ENCODE measurements at places on chromosomes 5 and 9.

DNA sequence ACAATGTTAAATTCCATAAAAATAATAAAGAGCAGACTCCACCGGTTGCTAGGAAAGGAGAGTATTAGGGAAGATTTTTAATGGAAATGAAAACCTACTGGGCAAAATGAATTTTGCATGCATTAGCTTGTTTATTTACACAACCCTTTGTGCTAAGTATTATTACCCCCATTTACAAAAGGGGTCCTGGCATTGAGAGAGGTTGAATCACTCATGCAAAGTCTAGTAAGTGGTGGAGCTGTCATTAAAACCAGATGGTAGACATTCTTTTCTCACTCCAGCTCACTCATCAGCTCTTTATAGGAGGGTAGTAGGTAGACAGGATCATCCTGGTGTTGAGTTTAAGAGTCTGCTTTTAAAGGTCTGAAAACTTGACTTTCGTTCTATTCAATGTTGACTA is 395.1 kb downstream of the PLK2 start:
- DNase-seq: no peak

GRCh38 chr5:132456296-132456986 is 34.1 kb downstream of the IRF1 start:
- peak; percentile 80 for DNase-seq

- no peak for DNase-seq
Measured at GRCh38 chr9:16848179-16848578, 22.3 kb downstream of the BNC2 start.

DNA sequence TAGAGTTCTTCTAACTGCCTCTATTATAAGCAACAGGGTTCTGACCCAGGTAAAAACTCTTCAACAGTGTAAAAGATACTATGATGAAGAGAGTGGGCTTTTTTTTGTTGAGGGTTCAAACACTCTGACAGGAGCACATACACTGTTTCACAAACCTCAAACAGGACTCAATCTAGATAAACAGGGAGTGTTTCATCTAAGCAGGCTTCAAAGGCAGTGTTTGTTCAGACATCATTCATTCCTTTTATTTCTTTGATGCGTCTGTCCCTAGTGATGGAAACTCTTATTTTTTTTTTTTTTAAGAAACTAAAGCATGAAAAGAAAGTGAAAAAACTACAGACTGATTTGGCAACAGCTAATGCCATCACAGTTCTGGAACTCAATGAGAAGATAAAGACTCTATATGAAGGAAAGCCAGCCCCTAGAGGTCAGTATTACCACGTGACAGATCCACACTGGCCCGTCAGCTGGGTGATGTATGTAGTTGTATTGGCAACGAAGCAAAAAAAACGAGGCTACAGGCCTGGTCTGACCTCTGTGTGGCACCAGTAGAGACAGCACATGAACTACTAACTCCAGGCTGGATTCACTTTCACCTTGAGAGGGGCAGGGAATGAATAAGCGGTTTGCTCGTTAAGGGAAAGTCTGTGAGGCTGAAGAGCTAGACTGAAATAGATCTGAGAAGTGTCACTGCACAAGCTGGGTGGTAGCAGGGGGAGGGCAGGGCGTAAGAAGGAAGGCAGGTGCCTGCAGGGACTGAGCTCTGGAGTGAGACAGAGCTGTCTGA is 172.2 kb downstream of the CCDC192 start:
- DNase-seq: peak; percentile 37

DNA sequence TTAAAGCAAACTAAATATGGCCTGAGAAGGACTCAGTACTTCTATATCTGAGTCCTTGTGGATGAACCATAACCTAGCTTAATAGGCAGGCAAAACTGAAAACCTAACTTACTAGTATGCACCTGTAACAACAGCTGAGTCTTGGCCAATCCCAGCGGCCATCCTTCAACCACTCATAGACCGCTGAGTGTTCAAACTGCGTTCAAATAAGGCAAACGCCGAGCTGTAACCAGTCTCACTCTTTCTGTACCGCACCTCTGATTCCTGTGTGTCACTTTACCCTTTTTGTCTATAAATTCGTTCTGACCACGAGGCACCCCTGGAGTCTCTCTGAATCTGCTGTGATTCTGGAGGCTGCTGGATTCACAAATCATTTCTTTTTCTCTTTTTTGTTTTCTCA is 170.5 kb downstream of the COL23A1 start:
- no peak for DNase-seq

GRCh38 chr5:173832386-173832785 is 55.8 kb upstream of the CPEB4 start:
- DNase-seq: no peak

GRCh38 chr9:130672933-130673615 is 8.7 kb downstream of the PRDM12 start:
- no peak for DNase-seq

GRCh38 chr5:171270136-171270535 is 38.9 kb upstream of the TLX3 start:
- no peak for DNase-seq

GRCh38 chr5:160054047-160054446 is 45.1 kb downstream of the TTC1 start:
- no peak for DNase-seq

- no peak for DNase-seq
Measured at GRCh38 chr9:114503009-114503408, 2.3 kb downstream of the WHRN start.

- no peak for DNase-seq
Measured at GRCh38 chr5:111241696-111242095, 17.5 kb downstream of the CAMK4 start.

GRCh38 chr5:81302596-81302995 is 1.2 kb downstream of the ZCCHC9 start:
- no peak for DNase-seq

DNA sequence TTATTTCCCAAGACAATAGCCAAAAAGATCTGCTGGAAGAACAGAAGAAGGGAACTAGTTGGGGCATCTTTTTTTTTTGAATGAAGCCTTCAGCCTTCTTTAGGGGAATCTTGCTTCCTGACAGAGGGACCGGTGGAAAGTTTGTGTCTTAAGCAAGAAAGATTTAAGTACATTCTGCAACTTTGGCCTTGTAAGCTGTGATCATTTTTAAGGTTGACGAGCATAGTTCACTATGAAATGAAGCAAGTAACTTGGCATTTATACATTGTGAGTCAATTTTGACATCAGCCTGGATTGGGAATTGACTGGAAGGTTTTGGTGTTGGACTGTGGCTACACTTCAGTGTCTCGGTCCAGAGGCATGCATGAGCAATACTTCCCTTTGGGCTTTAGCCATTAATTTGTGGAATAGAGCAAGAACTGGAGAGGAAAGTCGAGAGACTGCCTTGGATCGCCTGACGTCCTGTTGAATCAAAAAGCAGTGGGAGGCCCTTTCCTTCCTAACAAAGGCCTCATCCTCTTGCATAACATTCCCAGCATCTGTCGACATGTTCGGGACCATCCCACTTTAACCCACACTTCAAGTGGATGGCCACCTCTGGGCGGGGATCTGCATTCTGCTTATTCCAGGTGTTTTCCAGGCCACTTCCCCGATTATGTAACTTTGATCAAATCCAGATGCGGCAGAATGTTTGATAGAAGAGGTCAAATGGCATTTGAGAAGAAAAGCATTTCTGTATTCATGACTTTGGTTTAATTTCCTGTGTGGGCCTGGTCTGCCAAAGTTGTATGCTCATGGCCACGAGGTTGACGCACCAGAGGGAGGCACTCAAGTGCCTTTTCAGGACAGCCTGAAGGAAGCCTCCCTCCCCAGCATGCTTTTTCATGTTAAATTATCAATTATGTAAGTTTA is 12.5 kb downstream of the ABL1 start:
- no peak for DNase-seq

- no peak for DNase-seq
Measured at GRCh38 chr5:33433303-33434240, 7.2 kb upstream of the TARS1 start.

- DNase-seq: no peak
Measured at GRCh38 chr5:113806250-113806649, 292.8 kb downstream of the YTHDC2 start.

- no peak for DNase-seq
Measured at GRCh38 chr9:1910269-1910811, 104.8 kb upstream of the SMARCA2 start.

Data from CD4-positive, alpha-beta T cell treated with Interleukin-17A for 4 hours (primary cell).